ENCODE measurements at places on chromosomes 12 and 14. TPM values are rescaled to one million over a fixed set of nuclear protein-coding genes. Genes with fewer than 3 reads are reported as not detected.
A peak's percentile ranks its signal among the peaks of the same experiment; 100 is the strongest.

Gene PTPRO
- polyA plus RNA-seq = 1.2 TPM

Gene NELL2
- 0.69 TPM for polyA plus RNA-seq

Gene ACTN1
- 20.1 TPM for polyA plus RNA-seq

Gene NDRG2
- polyA plus RNA-seq = 141 TPM

Gene SDSL
- 24.3 TPM for polyA plus RNA-seq

- DNase-seq = peak; percentile 93
- peak within 1 kb of the TSS; percentile 99 for H3K27ac ChIP-seq
- H3K4me1 ChIP-seq = peaks cover 52% of the 10 kb centered on the region
- H3K27me3 ChIP-seq = no peaks in the 10 kb centered on the region
- peak within 1 kb of the TSS; percentile 97 for H3K4me3 ChIP-seq
- no peaks in the 10 kb centered on the region for H3K36me3 ChIP-seq
These were observed at the start of gene NT5DC3 for GRCh38 chr12:103840876-103841689. TSS of gene NT5DC3 (minus strand) at chr12:103841234. CDS start at chr12:103841156, 78 bp downstream.

GRCh38 chr12:66074561-66074960, 56.0 kb downstream of the LLPH start:
- no peaks in the 10 kb centered on the region for H3K27me3 ChIP-seq
- no peak overlapping the region for H3K4me3 ChIP-seq
- DNase-seq = no peak
- no peaks in the 10 kb centered on the region for H3K4me1 ChIP-seq

DNA sequence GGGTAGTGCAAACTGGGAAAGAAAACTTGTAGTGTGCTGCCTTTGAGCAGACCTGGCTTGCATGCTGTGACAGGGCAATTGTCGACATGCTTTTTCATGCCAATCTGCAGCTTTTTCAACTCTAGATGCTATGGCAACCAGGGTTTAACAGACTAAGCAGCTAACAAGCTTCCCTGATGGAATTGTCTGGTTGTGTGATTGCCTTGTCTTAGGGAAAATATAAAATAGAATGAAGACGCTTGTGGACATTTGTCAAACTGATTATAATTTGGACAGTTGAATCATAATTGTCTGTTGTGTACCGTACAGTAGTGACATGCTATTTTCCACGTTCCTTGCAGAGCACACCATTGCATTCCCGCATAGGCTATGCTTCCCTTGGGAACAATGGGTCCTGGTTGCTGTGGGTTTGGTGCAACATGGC, 113.0 kb downstream of the FOXG1 start:
- no peaks in the 10 kb centered on the region for H3K27me3 ChIP-seq
- no peaks in the 10 kb centered on the region for H3K36me3 ChIP-seq
- no peak overlapping the region for H3K4me3 ChIP-seq
- H3K4me1 ChIP-seq = no peaks in the 10 kb centered on the region

DNA sequence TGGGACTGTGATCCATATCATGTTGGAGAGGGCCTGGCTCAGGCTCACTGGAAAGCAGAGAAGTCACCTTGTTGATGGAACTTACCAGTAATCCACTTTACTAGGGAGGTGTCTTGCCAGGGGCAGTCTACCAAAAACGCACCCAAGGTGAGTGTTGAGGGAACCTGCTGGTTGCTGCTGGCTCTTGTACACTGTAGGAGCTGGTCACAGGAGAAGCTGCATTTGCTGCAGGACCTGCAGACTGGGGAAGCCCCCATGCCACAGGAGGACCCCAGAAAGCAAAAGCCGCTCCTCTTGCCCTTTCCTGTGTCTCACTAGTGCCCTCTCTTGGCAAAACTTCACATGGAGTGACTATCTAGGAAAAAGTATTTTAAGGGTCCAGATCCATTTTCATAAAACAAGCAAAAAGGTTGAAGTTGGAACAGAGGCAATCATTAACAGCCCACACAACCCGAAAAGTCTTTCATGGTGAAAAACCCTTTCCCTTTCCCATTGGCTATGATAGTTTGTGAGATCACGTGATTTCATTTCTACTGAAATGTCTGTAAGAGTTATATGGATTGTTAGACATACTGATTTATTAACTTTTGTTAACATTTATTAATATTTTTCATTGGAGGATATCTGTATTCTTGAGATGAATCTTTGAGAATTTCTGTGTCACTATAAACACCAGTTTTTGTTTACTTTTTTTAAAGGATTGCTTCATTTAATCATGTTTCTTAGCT, 59.2 kb downstream of the RASSF8 start:
- H3K27ac ChIP-seq = no peak overlapping the region
- H3K36me3 ChIP-seq = no peaks in the 10 kb centered on the region
- no peaks in the 10 kb centered on the region for H3K27me3 ChIP-seq
- H3K4me1 ChIP-seq = peaks cover 27% of the 10 kb centered on the region
- DNase-seq = peak; percentile 64

- DNase-seq = no peak
- H3K4me3 ChIP-seq = no peak overlapping the region
- no peak overlapping the region for H3K27ac ChIP-seq
- H3K4me1 ChIP-seq = no peaks in the 10 kb centered on the region
- H3K27me3 ChIP-seq = no peaks in the 10 kb centered on the region
These were observed 9.9 kb upstream of the CCT2 start for GRCh38 chr12:69575346-69575745.

DNA sequence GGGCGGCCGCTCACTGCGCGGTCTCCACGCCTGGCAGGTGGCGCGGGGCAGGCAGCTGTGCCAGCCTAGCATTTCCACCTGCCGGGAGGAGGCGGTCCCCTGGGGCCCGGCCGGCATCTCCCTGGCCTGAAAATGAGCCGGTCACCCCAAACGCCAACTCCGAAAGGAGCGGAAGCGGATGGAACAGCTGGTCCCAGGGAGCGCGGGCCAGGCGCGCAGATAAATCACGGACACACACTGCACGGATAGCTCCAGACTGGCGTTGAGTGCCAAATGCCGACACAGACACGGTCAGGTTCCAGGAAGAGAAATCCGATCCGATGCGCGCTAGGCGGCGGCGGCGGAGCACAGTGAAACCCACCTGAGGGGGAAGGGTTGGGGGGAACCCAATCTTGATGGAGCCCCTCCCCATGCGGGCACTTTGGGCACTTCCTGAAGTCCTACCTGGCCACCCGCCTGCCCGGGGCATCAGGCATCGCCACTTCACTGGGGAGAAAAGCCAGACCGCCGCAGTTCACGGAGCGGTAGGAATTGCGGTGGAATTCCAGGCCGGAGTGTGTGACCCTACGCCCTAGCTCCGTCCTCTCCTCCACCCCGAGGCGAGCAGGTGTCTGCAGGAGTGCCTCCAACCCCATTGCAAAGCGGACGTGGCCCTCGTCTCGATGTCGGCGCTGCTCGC, 624 bp upstream of the PLEKHD1 start:
- no peaks in the 10 kb centered on the region for H3K36me3 ChIP-seq
- H3K4me3 ChIP-seq = no peak overlapping the region
- H3K27me3 ChIP-seq = peaks cover 14% of the 10 kb centered on the region
- no peak for DNase-seq
- H3K27ac ChIP-seq = no peak overlapping the region

- H3K4me1 ChIP-seq = peaks cover 4% of the 10 kb centered on the region
- H3K36me3 ChIP-seq = no peaks in the 10 kb centered on the region
- no peak overlapping the region for H3K4me3 ChIP-seq
- no peak for DNase-seq
- no peak overlapping the region for H3K27ac ChIP-seq
These were observed 43.4 kb upstream of the PWP1 start for GRCh38 chr12:107642240-107642639.
